ENCODE measurements at places on chromosomes 2 and 18.
A peak's percentile ranks its signal among the peaks of the same experiment; 100 is the strongest.

DNA sequence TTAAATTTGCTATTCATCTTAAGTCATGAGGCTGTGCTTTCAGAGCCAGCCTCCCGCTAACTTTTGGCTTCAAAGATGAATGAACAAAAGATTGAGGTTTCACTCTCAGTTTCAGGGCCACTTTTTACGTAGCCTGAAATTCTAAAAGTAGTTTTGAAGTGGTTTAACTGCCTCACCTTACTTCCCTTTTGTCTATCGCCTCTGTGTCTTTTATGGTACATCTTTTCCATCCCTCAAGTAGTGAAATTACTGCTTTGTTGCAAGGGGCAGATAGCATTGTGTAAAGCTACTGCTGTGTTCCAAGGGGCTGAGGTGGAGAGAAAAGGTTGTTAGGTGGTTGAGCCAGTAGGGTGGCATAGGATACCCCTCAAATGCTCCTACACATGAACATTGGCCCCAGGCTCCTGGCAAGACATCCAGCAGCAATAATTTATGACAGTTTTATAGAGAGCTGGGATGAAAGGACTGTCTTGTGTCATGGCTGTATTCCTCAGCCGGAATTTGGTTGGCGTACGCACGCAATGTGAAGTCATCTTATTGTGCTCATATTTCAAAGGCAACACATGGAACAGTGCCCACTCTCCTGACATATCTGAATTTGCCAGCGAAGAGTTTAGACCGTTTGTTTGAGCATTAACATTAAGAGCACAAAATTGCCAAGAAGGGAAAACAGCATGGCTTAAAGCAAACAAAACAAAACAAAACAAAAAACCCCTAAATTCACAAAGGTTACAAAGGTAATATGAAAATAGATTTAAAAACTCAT is 32.2 kb downstream of the QPCT start:
- no peak for DNase-seq

GRCh38 chr2:44172576-44172975 is 3.9 kb downstream of the PPM1B start:
- no peak for DNase-seq

- DNase-seq = no peak
Measured at GRCh38 chr2:205612636-205613035, 69.7 kb upstream of the NRP2 start.

- no peak for DNase-seq
Measured at GRCh38 chr18:79527656-79528315, 132.1 kb downstream of the NFATC1 start.

- no peak for DNase-seq
Measured at GRCh38 chr2:48991415-48992131, 162.7 kb downstream of the FSHR start.

DNA sequence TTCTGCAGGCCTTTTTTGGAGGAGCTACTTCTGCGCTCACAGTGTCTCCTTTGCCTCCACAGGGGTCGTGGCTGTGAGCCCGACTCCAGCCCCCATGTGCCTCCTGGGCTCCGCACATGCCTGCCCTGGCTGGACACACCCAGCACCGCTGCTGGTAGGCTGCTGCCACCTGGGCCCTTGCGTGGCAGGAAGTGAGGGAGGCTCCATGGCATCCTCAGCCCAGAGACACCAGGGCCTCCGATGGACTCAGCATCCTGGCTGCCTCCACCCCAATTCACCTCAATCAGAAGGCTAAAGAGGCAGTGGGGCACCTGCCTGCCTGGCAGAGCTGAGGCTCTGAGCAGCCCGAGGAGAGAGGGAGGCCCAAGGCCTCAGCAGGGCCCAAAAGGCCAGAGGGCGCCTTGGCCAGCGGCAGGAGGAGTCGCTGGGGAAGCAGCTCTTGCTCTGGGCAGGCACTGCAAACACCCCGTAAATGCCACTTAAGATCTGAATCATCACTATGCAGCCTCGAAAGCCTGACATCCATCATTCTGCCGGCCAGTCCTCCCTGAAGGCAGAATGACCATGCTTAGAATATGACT is 68.3 kb upstream of the OTOS start:
- no peak for DNase-seq

GRCh38 chr18:24271381-24272228 is 126.0 kb downstream of the OSBPL1A start:
- no peak for DNase-seq

DNA sequence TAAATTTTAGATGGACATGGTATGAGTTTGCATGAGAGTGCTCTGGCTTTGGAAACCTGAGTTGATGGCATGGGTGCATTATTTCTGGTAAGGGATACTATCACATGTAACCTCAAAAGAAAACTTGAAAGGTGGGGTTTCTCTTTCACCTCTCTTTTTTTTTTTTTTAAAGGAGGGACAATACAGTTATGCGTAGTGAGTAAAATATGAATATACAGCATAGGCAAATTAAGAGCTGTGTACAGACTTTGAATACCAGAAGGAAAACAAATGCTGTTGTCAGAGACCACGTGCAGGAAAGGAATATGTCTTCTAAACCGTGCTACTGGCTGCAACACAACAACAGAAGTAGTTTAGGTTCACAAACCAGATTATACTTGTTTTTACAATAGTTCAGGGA is 82.1 kb downstream of the MAP4K4 start:
- no peak for DNase-seq

- no peak for DNase-seq
Measured at GRCh38 chr2:232831496-232831895, 38.6 kb upstream of the SNORC start.

GRCh38 chr2:169143998-169144397 is 74.6 kb downstream of the DHRS9 start:
- DNase-seq = no peak

DNA sequence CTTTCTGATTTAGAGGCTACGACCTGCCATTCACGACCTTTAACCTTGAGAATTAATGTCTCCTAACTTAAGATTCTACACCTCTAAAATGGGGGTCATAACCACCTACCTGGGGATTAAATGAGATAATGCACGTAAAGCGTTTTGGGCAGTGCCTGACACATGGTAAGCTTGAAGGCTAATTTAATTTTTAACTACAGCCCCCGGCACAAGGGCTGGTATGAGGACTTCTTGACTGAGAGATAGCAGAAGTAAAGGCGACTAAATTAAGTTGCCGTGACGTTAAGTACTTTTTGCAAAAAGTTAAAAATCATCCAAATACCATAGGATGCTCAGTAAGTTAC is 549 bp downstream of the MRPL35 start:
- no peak for DNase-seq

DNA sequence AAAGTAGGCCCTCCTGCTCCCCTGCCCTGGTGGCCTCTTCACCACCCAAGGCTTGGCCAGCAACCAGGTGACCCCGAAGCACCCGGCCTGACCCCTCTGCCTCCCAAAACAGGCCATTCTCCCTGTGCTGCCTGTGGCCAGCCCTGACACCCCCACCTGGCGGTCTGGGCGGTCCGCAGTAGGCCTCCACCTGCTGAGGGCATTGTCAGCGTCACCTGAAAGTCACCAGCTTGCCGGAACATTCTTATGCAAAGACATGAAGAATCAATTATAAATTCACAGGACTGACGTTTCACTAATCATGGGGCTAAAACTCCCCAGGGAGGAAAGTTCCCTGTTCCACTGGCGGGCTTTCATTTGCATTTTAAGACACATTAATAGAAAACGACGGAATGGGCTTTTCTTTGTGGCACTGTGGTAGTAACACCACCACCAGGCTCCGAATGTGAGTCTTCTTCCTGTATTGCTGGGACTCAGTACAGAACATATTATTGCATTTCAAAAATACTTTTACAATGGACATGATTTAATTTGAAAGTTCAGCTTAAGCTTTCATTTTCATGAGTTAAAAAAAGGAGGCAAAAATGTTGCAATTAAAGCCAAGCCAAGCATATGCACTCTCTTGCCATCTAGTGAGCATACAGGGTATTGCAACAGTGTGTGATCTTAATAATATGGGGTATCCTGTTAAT is 57.4 kb downstream of the ADI1 start:
- DNase-seq = no peak

GRCh38 chr18:5294457-5295230 is 882 bp downstream of the ZBTB14 start:
- DNase-seq = peak; percentile 53

DNA sequence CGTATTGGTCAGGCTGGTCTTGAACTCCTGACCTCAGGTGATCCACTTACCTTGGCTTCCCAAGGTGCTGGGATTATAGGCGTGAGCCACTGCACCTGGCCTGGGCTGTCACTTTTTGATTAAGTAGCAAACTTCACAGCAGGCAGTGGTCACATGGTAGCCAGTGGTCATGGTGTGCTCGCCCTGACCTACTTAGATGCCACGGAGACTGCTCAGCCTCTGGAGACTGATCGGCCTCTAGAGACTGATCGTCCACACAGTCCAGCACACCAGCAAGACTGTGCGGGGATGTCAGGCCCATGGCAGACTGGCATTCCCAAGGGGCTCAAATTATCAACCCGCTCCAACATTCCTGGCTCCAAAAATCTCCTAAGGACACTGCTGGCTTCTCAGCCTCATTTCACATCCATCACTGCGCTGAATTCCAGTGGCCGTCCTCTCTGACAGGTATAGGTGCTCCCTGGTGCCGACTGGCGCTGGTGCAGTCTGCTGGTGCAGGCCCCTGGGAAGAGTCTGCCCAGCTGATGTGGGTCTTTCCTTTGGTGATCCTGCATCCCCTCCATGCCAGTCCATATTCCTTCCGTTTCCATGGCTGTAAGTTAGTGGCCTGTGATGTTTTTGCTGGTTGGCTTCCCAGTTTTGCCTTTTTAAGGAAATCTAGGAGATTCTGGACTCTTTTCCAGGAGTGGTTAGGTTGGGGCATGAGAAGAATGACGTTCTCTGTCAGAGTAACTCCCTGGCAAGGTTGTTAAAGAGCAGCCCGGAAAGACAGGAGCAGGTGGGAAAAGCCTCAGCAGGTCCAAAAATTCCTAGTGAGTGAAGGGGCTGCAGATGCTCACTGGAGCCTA is 374.5 kb upstream of the HS6ST1 start:
- DNase-seq = no peak

GRCh38 chr2:88481691-88482336 is 29.3 kb upstream of the FOXI3 start:
- no peak for DNase-seq

- no peak for DNase-seq
Measured at GRCh38 chr2:107932488-107932887, 53.8 kb upstream of the SLC5A7 start.

DNA sequence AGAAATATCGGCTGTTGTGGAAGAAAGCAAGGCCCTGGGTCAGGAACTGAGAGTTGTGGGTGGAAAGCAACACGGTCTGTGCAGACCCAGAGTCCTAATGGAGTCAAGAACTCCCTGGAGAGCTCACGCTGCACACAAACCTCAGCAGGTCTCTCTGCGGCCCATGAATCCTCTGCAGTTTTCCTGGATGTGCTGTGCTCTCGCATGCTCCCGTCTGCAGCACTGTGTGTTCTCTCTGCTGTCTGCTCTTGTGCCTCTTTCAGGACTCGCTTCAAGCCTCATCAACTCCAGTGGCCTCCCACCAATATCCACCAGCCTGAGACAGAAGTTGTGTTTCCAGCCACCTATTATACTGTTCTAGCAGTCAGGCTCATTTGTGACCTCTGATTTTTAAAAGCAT is 24.3 kb downstream of the RNU4ATAC start:
- DNase-seq = no peak

DNA sequence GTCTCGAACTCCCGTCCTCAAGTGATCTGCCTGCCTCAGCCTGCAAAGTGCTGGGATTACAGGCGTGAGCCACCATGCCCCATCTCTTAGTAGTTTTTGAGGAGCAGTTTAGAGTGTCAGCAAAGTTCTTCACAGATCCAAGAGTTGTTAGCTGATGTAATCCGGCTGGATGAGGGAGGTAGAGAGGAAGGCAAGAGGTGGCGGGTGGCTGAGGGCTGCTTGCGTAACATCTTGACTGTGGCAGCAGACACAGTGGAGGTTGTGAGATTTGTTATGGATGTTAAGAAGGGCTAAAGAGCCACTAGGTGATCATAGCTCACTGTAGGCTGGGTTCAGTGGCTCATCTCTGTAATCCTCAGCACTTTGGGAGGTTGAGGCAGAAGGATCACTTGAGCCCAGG is 19.5 kb upstream of the FAM136A start:
- DNase-seq = no peak

DNA sequence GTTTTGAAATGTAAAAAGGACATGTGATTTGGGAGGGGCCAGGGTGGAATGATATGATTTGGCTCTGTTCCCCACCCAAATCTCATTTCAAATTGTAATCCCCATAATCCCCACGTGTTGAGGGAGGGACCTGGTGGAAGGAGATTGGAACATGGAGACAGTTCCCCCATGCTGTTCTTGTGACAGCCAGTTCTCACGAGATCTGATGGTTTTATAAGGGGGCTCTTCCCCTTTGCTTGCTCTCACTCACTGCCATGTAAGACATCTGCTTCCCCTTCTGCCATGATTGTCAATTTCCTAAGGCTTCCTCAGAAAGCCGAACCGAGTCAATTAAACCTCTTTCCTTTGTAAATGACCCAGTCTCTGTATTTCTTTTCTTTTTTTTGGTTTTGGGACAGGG is 39.2 kb downstream of the FECH start:
- no peak for DNase-seq

DNA sequence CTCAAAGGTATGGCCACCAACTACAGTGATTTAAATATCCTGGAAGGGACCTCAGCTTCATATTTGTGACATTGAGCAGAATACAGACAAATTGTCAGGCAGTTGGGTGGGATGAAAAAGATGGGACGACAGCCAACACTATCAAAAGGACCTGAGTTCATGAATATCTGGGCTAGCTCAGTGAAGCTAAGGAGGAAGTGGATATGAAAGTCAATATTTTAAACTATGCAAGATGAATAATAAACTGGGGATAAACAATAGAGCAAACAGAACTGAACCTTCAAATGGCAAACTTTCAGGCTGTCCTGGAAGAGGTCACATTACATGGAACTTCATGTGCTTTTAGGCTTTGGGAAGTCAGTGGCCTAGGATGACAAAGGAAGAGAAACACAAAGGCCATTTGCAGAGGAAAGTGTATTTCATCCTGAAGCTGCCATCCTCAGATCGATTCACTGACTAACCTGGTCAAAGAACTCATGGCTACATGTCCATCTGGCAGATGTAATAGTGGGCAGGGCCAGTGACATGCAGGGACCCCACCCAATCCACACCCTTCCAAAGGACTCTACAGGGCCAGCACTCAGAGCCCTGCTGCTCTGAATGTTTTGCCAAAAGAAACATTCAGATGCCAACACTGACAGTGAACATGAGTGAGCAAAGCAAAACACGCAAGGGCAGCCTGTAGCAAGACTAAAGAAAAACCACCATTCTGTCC is 175.7 kb downstream of the ETAA1 start:
- DNase-seq = no peak

Measured in T-cell (primary cell).